Activated CD8-positive, alpha-beta memory T cell treated with anti-CD3 and anti-CD28 coated beads for 1 hour (primary cell): ENCODE measurements at places on chromosomes 1 and 21.
A peak's percentile ranks its signal among the peaks of the same experiment; 100 is the strongest.

DNA sequence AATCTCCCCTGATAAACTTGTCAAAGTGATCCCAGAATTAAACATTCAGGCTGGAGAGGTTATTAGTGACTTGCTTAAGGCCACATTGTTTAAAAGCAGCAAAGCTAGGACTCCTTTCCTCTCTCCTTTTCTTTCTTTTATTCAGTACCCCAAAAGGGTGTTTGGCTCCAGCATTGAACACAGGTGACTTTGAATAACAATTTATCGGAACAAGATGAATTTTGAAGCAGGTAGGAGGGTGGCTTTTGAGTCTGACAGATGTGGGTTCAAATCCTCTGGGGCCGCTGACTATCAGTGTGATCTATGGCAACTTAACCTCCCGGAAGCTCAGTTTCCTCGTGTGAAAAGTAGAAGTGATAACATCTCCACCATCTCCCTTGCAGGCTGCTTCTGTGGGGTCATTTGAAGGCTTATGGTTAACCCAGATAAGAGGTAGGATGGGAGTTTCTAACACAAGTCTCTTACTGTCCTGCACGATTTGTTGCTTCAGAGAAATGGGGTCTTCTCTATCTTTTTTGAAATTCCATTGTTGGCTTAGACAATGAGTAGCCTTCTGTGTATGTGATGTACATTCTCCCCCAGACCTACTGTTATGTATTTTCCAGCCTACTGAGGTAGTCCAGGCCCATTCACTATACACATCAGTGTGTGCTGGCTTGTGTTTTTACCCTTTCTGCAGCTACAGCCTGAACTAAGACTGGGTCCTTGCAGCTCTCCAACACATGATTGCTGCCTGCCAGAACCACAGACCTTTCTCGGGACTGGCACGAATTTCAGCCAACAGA, 29.0 kb downstream of the JUN start:
- DNase-seq: no peak

GRCh38 chr1:159077120-159077961, 775 bp upstream of the AIM2 start:
- DNase-seq: peak; percentile 74

DNA sequence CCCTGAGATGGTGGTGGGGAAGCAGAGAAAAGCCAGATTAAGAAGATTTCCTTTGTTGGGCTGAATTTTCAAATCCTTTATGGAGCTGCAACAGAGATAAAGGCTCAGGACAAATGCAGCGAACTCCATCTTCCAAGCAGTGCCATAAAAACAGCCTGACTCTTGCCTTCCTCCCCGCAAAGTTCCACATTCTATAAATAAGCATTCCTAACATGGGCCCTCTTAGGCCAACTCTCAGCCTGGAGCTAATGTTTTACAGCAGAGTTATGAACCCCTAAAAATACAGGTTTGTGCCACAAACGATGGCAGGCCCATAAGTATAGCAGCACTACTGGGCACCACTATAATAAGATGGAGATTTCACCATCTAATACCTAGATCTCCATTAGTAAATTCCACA, 27.2 kb downstream of the LMO4 start:
- no peak for DNase-seq

DNA sequence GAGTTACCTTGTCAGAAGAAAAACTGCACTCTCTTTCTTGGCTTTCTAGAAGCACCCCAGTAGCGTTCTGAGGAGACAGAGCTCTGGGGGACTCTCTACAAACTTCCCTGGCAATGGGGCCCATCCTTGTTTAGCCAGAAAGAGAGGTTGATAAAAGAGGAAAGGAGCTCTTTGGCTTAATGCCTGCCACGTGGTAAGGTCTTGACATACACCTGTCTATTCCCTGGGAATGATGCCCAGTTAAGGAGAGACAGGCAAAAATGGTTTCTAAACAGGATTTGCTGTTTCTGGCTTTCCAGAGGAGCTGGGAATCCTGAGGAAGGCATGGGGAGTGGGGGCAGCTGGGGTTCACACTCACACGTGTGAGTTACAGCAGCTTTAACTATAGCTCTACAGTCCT, 30.2 kb upstream of the IL20 start:
- DNase-seq: no peak

DNA sequence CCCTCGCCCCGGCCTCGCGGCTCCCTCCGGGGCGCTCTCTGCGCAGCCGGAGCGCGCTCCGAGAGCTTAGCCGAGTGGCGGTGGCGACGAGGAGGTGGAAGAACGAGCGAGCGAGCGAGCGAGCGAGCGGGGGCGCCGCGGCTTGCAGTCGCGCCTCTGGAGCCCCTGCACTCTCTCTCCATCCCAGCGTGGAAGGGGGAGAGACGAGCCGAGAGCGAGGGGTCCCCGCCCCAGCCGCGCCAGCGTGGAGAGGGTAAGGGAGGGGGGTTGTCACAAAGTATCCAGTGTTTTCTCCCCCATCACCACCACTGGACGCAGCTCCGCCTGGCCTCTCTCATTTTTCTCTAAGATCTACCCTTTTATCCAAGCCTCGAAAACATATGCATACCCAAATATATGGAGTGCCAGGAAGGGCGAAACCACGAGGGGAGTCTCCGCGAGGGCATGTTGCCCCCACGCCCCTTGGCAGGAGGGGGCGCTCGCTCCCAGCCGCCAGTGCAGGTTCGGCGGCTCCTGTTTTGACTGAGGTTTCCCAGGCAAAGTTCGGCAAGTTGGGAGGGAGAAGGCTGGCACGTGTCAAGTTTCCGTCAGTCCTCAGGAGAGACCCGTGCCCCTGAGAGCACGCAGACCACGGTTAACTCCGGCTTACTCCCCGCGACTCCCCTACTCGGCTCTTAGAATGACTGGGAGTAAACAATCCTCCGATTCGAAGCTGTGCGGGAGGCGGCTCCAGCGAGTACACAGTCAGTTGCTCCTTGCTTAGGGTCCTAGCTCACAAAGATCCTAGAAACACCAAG, 569 bp upstream of the DAB1 start:
- DNase-seq: no peak

DNA sequence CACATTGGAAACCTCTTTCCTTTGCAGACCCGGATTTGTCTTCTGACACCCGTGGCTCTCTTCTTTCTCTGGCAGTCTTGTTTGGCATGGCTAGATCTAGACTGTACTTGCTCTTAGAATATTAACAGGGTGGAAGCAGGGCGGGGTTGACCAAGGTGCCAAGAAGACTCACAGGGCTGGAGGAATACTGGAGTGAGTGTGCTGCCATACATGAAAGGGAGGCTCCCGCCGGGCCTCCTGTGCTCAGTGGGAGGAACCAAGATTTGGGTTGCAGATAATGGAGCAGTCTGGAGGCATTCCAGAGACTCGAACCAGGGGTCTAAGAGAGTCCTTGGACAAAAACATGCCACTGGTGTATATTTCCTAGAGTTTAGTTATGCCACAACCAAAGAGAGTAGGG, 27.6 kb upstream of the SNX27 start:
- no peak for DNase-seq

DNA sequence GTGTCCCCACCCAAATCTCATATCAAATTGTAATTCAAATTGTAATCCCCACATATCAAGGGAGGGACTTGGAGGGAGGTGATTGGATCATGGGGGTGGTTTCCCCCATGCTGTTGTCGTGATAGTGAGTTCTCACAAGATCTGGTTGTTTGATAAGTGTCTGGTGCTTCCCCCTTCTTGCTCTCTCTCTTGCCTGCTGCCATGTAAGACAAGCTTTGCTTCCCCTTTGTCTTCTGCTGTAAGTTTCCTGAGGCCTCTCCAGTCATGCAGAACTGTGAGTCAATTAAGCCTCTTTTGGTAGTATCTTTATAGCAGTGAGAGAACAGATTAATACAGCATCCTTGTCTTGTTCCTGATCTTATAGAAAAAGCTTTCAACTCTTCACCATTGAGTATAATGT, 6.5 kb upstream of the LRRC39 start:
- no peak for DNase-seq

GRCh38 chr21:43792406-43792805, 3.0 kb downstream of the RRP1 start:
- DNase-seq: no peak

DNA sequence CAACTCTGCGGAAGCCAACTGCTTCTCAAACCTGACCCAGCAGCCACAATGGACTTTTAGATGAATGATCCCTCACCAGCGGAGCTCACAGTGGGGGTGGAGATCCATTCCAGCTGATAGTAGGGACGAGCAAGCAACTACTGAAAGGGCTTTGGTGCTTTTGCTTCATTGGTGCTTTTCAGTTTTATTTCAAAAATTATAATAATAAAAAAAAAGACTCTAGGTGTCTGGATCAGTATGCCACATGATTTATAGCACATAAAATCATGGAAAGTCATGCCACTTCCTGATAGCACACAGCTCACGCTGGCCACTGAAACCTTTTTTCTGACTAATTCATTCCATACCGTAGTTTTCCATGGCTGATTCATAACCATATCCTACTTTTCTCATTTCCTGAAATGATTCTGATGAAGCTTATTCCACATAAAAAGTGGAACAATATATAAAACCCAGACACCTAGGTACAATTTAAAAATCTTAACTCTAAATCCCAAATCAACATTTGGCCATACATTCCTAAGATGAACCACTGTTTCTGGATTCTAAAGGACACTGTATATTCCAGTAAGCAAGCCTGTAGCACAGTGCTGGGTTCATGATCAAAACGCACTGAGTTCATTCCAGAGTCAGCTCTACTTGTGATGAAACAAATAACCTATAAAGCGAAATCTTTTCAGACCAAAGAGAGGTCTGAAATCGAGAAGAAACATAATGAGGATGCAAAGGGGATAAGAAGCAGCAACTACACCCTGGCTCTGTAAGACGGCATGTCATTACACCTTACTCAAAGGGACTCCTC, 41.3 kb upstream of the KCNE1 start:
- DNase-seq: no peak

- no peak for DNase-seq
These were observed 12.5 kb downstream of the ITGB2 start for GRCh38 chr21:44907966-44908895.

DNA sequence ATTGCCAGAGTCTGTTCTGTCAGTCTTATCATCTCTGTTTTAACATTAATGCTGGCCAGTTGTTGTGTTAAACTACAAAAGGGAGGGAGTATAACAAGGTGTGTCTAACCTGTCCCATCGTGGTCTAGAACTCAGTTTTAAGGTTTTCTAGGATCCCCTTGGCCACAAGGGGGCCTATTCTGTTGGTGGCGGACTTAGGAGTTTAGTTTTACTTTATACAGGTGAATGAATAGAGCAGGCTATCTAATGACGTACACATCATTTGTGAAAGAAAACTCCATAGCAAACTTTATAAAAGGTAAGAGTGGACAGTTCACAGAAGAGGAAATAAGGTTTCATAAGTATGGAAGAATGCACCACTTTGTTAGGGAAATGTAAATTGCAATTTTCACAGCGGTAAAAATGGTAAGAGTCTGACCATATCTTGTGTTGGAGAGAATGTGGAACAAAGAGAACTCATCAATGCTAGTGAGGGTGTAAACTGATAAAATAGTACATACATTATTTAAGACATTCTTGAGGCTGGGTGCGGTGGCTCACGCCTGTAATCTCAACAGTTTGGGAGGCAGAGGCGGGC, 2.5 kb upstream of the ATF6 start:
- peak; percentile 17 for DNase-seq

- no peak for DNase-seq
These were observed 382.1 kb upstream of the B3GALT2 start for GRCh38 chr1:193568512-193568911.
